NCI-H748 treated with DMSO at 0.1 percent for 48 hours (cell line): ENCODE measurements at places on chromosomes 1 and 21.
A peak's percentile ranks its signal among the peaks of the same experiment; 100 is the strongest.

- DNase-seq, result peak; percentile 4
Measured at GRCh38 chr1:20485527-20486456, at the start of gene CAMK2N1. Gene CAMK2N1, minus strand, starts transcription at chr1:20486210. Its CDS starts 831 bp downstream, at chr1:20485379.

DNA sequence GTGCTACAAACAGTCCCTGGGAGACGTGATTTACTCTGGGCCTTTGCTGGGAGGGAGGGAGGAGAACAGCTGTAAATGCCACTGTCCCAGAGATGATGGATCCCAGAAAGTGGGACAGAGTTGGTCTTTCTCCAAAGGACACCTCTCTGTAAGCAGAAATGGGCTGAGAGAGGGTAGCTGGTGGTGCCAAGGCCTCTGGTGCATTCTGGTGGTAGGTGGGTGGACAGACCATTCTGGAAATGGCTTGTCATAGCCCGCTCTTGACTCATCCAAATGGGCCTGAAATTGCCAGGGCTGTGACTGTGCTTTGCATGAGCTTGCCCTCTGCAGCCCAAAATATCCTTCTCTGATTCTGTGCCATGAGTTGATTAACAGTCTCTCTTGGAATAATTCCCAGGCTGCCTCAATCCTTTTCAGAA, 36.1 kb downstream of the CCDC185 start:
- DNase-seq, result no peak

GRCh38 chr1:117179471-117179870, 31.3 kb downstream of the VTCN1 start:
- no peak for DNase-seq

DNA sequence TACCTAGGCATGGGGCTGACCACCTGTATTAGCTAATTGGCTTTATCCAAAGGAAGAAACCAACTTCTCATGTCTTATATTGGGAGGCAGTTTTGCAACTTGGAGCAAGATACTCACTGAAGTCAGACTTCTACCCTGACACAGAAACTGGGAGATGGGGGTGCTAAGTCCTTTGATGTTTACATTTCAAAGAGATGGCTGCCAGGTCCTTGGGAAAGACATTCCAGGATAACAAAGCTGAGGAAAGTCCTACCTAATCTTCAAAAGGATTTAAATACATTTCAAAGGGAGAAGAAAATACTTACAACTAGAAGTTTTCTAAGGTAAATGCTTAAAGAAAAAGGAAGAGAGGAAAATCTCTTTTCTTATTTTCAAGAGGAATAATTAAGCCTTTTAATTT, 62.1 kb downstream of the FH start:
- DNase-seq, result no peak

DNA sequence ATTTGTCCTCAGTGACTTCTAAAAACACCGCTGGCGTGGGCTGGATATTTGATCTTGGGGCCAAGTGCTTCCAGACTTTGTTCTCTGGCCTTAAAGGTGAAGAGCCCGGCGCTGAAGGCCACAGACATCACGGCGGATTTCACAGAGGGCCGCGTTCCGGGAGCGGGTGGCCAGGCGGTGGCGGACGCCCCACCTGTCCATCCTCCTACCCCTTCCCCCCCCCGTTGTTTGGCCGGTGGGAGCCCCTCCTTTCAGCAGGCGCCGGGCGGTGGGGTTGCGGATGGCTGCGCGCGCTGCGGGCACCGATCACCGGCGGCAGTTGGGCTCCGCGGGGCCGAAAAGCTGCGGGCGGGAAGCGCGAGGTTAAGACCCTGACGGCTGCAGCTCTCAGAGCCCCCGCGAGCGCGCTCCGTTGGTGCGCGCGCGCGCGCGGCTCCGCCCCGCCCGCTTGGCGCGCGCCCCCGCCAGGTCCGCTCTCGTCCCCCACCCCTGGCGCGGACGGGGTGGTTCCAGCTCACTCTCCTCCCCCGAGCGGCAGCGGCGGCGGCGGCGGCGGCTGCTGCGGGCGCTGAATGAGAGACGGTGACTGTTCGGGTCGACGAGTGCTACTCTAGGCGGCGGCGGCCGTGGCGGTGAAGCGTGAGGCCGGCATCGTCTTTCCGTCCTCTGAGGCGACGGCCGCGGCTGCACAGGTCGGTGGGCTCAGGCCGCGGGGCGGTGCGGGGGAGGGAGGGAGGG, at the start of gene RALGPS2:
RALGPS2 (plus strand) TSS at position 517 of the 738 bp plus-strand sequence. CDS start 51,521 bp downstream, outside the sequence.
- DNase-seq, result peak; percentile 11

DNA sequence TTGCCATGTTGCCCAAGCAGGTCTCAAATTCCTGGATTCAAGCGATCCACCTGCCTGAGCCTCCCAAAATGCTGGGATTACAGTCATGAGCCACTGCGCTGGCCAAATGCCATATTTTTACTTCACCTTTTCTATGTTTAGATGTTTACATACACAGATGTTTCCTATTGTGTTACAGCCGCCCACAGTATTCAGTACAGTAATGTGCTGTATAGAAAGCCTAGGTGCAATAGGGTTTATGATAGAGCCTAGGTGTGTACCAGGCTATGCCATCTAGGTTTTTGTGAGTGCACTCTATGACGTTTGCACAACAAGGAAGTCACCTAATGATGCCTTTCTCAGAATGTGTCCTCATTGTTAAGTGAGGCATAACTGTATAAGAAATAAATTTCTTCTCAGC, 153.4 kb downstream of the CHRM3 start:
- no peak for DNase-seq

- no peak for DNase-seq
Measured at GRCh38 chr1:107777664-107778047, 187.3 kb downstream of the VAV3 start.

DNA sequence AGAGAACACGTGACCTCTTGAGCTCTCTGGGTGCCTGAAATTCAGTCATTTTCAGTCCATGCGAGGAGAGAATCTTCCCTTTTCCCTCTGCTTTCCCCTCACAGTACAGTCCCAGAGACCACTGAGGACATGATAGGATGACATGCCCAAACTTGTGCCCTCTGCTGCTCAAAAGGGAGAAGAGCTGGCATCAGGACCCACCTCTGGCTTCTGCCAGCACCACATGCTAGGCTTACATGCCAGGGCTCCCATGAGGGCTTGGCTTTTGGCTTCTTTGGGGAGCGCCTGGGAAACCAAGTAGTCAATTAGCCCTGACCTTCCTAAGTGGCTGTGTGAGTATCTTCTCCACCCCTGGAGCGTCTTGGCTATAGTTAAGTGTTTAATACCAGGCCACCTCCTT, 13.8 kb upstream of the KCNQ4 start:
- DNase-seq, result no peak

DNA sequence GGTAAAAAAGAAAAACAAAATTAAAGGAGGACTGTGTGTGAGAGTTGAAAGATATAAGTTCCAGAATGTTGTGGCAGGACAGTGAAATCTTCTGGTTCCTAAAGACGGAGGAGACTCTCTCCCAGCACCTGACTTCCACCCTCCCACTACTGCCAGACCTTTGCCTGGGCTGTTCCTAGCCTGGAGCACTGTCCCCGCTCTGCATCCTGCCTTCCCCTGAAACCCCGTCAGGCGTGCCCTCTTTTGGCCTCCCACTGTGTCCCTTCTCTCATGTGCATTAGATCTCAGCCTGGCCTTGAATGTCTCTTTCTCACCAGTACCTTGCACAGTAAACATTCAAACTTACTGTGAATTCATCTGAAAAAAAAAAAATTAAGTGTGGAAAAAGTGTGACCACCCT, 74.1 kb downstream of the VPS26C start:
- DNase-seq, result no peak

- DNase-seq, result no peak
Measured at GRCh38 chr1:114549137-114549536, 32.3 kb downstream of the BCAS2 start.

- no peak for DNase-seq
Measured at GRCh38 chr1:46461809-46462448, 27.7 kb upstream of the DMBX1 start.

GRCh38 chr21:38388647-38389353, 109.5 kb downstream of the ERG start:
- no peak for DNase-seq

GRCh38 chr1:76807543-76808260, 59.6 kb upstream of the ST6GALNAC5 start:
- DNase-seq, result no peak

DNA sequence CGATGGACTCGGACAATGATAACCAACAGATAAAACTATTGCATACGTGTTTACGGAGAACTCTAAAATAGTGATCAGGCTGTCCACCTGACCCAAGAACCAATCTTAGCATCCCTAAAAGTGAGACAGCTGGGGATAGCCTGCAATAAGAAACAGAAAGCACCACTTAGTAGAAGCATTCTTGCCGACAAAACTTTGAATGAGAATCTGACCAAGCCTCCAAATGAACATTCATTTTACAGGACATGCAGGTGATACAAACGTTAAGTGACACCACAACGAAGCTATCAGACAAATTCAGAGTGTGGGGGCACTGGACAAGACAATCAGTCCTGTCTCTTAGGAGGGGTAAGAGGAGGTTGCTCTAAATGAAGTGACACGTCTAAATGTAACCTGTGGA, 1.2 kb downstream of the PSMG1 start:
- DNase-seq, result no peak

DNA sequence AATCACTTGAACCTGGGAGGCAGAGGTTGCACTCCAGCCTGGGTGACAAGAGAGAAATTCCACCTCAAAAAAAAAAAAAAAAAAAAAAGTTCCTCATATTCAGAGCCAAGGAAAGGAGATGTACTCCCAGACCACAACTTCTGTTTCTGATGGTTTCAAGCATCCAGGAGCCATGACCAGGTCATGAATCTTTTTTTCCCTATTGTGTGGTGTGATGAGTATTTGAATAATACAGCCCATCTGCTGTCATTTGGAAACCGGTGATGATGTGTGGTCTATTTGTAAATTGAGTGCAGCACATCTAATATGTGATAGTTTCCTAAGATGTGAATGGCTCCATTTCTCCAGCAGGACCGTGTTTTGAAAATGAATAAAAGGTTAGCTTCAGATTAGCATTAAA, 18.6 kb downstream of the PIK3CD start:
- DNase-seq, result no peak
